Tongue (tissue), 3 donors: ENCODE measurements at places on chromosomes 7 and 10. TPM values are rescaled to one million over a fixed set of nuclear protein-coding genes. Genes with fewer than 3 reads are reported as not detected.

TACR2 gene
- not detected for total RNA-seq

FGFR2 gene
- total RNA-seq: 50.6 TPM

GNA12 gene
- total RNA-seq: 20.3 TPM

IKZF1 gene
- total RNA-seq: 6.1 TPM

FFAR4 gene
- not detected for total RNA-seq

FAM25A gene
- total RNA-seq: 25.8 TPM

KAZALD1 gene
- total RNA-seq: 20.5 TPM

CHCHD1 gene
- 18.7 TPM for total RNA-seq

OPN4 gene
- not detected for total RNA-seq

PNLIP gene
- 1.8 TPM for total RNA-seq

LRRC4 gene
- total RNA-seq: 0.41 TPM

DNA sequence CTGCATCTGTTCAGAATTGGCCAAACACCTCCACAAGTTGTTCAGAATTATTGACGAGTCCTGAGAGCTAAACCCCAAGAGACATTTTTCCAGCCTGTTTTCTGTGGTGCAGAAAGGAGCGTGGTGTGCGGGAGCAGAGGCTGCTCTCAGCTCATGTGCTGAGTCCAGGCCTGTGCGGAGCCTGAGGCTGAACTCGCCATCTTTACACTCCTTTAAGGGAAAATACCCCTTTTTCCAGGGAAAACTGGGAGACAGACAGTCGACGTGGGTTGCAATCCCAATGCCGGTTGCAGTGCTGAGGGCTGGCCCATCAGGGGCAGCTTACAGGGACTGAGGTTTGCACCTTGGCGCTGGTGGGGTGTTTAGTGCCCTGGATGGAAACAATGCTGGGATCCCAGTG is 112.2 kb downstream of the ADARB2 start:
- DNase-seq: no peak

DNA sequence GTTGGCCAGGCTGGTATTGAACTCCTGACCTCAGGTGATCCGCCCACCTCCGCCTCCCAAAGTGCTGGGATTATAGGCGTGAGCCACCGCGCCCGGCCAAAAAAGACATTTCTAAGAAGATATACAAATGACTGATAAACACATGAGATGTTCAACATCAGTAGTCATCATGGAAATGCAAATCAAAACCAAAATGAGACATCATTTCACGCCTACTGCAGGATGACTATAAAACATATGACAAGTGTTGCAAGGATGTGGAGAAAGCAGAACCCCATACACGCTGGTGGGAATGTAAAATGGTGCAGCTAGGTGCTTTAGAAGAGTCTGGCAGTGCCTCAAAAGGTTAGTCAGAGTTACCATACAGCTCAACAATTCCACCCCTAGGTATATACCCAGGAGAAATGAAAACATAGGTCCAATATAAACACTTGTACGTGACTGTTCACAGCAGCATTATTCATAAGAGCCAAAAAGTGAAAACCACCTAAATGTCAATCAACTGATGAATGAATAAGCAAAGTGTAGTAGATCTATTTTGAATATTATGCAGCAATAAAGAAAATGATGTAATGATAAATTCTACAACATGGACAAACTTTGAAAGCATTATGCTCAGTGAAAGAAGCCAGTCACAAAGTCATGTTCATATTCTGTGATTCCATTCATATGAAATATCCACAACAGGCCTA is 24.5 kb downstream of the TMEM209 start:
- no peak for DNase-seq

DNA sequence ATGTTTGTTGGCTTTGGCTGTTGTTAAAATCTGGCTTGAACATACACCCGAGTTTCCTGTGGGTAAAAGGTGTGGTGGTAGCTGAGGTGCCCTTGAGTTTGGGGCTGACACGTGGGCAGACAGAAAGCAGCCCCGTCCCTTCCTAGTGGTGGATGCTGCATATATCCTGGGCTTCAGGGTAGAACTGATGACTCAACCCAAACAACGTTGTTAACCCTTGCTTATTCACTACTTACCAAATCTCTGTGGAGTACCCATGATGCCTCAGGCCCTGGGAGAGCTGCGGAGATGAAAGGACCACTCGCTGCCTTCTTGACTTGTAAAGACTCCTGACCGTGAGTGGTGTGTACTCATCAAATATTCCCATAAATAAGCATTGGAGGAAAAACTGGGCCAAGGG is 245.1 kb downstream of the RAB11FIP2 start:
- DNase-seq: no peak

- no peak for DNase-seq
Observed at GRCh38 chr7:69757981-69758430, 159.7 kb downstream of the AUTS2 start.

- DNase-seq: no peak
Observed at GRCh38 chr10:104897696-104898095, 256.6 kb downstream of the SORCS3 start.

- DNase-seq: no peak
Observed at GRCh38 chr10:43287056-43288007, 20.5 kb upstream of the RASGEF1A start.

GRCh38 chr10:103507235-103508191 is 14.0 kb downstream of the NEURL1 start:
- peak; percentile 52 for DNase-seq

DNA sequence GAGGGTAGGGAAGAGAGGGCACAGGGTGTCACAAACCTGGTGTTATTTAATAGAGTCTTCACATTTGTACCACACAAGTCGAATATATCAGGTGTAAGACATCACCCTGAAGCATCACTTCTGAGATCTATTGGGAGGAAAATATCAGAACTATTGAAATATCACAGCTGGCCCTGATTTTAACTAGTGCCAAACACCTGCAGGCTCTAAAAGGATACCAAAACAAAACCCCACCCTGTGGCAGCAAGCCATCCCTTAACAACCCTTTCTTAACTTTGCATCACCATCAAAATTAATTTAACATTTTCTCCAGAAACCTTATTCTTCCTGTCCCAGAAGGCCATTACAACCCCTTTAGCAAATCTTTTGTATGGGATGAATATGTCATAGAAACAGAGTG is 365.4 kb downstream of the SUGCT start:
- peak; percentile 20 for DNase-seq

GRCh38 chr7:14381936-14382335 is 392.5 kb upstream of the ETV1 start:
- DNase-seq: peak; percentile 30

DNA sequence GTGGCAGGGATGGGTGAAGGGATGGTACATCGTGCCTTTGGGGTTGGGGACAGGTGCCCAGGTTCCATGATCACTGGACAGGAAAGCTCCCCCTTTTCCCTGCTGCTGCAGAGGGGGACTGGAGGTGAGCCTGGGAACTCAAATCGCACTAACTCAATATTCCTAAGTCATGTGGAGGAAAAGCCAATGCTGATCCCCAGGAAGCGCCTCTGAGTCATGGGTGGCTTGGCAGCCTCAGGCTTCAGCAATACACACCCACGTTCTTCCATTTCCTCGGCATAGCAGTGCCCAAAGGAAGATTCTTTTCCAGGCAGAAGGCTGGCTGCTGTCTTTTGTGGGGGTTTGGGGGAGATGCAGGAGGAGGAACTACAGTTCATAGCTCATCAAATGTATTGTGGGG is 165.8 kb downstream of the CCDC3 start:
- no peak for DNase-seq

DNA sequence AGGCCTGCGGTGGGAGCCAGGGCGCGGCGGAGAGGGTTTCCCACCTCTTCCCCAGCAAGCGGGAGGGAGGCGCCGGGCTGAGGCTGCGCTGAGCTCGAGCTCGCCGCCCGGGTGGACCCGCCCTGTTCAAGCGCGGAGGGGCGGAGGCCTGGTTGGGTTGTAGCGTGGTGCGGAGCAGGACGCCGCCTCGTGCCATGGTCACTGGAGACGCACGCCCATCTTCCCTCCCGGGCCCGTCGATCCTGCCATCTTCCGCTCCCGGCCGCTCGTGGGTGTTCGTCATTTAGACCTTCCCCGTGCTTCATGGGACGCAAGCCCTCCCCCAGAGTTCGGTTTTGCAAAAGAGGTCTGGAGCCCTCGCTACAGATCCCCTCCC is 9.3 kb upstream of the EN2 start:
- no peak for DNase-seq

GRCh38 chr10:73768881-73769280 is 13.0 kb upstream of the CHCHD1 start:
- no peak for DNase-seq

DNA sequence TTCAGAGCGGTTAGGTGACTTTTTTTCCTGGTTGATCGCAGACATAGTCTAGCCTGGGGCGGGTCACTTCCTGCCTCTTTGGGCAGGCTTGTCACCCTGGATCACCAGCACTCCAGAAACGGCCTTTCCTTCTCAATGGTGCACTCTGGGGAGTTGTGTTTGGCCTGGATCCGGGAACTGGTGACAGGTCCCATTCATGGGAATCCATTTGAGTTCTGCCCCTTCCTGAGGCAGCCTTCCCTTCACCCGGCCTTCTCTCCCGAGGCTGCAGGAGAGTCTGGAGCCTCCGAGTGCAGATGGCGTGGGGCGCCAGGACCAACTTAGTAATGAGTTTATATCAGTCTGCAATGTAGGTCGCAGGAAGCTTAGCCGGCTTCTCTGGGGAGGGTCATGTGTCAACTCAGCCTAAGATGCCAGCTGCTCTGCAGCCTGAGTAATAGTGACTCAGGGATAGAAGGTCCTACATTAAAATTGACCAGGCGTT is 54.2 kb downstream of the TACR2 start:
- peak; percentile 88 for DNase-seq

DNA sequence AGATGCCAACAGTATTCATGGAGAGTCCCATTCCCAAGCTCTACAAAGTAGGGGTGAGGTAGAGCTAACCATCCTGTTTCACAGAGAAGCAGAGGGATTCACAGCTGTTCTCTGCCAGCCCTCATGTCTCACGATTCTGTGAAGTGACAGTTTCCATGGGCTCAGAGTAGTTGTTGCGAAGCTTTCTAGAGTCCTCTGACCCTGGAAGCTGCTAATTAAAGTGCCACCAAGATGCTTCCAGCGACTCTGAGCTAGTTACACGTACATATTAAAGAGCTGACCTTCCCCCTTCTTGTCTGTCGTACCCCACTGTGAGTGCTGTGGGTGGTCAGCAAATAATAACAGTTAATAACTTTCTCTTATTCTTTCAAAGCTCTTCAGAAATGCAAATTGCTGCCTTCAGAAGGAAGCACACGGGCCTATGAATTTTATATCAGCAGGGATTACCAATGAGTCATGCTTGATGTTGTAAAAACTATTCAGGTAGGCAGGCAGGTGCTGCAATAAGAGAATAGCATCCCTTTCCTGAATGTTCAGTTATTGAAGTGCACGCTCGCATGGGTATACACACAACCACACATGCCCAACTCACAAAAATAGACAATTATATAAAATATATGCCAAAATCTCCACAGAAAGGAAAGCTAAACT is 34.1 kb downstream of the DNAJB9 start:
- DNase-seq: no peak

DNA sequence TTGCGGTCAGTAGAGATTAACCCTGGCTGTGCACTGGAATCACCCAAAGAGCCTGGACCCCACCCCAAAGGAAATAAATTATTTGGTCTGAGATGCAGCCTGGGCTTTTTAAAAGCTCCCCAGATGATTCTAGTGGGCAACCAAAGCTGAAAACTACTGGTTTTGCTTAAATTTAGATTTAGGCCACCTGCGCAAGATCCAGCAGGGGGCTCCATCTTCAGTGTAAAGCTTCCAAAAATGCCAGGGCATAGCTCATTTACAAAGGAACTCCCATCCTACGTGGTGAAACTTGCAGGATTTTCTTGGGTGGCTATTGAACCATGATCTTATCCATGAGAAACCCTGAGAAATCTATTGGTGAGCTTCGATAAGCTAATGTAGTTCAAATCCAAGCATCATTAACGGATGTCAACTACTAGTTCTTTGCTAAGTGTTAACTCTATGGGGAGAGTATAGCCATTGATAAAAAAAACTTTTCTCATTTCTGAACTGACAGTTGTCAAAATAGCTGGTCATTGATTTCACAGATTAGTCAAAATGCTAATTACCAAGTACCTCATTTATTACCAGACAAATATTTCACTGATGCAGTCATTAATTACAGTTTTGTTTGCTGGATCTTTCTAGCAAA is 315.3 kb downstream of the LHFPL3 start:
- no peak for DNase-seq

- DNase-seq: no peak
Observed at GRCh38 chr10:69876931-69877330, 75.2 kb downstream of the COL13A1 start.

- no peak for DNase-seq
Observed at GRCh38 chr10:75427951-75428350, 3.5 kb upstream of the LRMDA start.

DNA sequence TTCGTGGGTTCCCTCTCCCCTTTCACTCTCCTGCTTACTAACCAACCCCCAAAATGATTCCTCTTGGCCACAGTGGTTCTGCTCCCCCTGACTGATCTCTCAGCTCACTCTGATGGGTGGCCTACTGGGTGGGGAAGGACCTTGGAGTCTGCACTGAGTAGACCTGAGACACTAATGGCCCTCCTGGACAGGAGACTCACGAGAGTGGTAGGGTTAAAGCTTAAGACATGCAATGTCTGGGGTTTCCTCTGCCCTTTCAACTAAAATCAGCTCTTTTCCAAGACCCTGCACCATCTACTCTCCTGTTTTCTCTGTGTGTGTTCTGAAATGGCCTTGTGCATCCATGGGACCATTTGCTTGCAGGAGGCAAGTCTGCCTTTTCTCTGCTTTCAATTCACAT is 631.4 kb downstream of the ACTR3B start:
- no peak for DNase-seq

GRCh38 chr10:99537086-99537988 is 4.6 kb downstream of the NKX2-3 start:
- DNase-seq: no peak

- DNase-seq: peak; percentile 23
Observed at GRCh38 chr7:139108266-139109187, 993 bp downstream of the ZC3HAV1 start.

GRCh38 chr7:1144269-1144771 is 15.7 kb downstream of the ZFAND2A start:
- peak; percentile 49 for DNase-seq

DNA sequence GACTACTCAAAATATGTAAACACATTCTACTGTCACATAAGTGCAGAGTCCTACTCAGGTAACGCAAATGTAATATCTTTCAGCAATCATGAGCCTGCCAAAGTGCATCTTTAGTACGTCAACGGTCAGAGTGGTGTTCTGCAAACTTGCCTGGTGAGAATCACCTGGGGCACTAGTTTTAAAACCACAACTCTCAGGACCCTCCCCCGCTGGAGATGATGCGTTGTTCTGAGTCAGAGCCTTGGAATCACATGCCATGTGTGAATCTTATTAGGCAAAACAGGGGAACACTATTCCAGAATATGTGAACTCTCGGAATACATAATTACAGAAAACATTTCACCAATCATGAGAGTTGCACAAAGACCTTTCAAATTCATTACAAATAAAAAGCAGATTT is 115.7 kb downstream of the TPK1 start:
- no peak for DNase-seq

- DNase-seq: no peak
Observed at GRCh38 chr7:66245008-66245407, 39.9 kb downstream of the TPST1 start.

- no peak for DNase-seq
Observed at GRCh38 chr7:139827042-139827441, 2.0 kb upstream of the TBXAS1 start.
